Kidney epithelial cell (primary cell): ENCODE measurements at places on chromosomes 6 and 20. TPM values are rescaled to one million over a fixed set of nuclear protein-coding genes. Genes with fewer than 3 reads are reported as not detected.

DNA sequence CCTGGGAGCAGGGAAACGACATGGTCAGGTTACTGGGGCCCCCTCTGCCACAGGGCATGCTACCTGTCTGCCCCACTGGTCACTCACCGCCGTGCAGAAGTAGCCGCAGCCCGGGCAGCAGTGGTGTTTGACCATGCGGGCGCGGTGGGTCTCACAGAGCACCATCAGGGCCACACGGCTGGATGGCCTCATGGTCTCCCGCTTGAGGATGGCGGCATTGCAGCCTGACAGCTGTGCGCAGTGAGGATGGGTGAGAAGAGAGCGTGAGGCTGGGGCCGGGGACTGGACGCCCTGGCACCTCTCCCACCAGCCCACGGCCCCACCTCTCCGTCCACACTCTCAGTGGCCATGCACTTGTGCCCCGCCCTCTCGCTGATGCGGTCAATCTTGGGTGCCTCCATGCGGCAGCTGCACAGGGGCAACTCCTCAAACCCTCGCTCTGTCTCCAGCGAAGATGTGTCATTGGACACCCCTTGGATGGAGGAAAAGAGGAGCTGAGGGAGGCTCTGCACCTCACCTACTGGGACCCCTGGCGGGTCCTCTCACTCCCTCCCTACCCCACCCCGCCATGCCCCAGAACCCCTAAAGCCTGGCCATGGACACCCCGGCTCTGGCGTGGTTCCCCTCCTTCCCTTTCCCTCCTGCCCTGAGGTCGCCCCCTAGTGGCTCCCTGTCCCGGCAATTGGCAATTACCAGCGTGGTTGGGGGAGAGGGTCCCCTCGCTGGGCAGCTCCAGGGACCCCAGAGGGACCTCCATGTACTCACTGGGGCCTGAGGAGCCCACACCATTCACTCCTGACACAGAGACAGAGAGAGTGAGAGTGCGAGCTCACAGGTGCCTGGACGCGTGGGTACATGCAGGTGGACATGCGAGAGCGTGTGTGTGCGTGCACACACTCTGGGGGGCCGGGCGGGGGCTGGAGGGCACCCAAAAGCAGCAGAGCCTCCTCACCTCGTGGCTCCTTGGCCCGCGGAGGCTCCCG, 8.9 kb downstream of the EHMT2 start:
- DNase-seq: no peak

KCNQ5 gene
- 1.9 and 2.5 TPM in 2 replicates for total RNA-seq

RALGAPB gene
- total RNA-seq: 32.9 and 35.1 TPM in 2 replicates

PRND gene
- not detected in 2 replicates for total RNA-seq
